ENCODE measurements at places on chromosomes 2 and 18.

DNA sequence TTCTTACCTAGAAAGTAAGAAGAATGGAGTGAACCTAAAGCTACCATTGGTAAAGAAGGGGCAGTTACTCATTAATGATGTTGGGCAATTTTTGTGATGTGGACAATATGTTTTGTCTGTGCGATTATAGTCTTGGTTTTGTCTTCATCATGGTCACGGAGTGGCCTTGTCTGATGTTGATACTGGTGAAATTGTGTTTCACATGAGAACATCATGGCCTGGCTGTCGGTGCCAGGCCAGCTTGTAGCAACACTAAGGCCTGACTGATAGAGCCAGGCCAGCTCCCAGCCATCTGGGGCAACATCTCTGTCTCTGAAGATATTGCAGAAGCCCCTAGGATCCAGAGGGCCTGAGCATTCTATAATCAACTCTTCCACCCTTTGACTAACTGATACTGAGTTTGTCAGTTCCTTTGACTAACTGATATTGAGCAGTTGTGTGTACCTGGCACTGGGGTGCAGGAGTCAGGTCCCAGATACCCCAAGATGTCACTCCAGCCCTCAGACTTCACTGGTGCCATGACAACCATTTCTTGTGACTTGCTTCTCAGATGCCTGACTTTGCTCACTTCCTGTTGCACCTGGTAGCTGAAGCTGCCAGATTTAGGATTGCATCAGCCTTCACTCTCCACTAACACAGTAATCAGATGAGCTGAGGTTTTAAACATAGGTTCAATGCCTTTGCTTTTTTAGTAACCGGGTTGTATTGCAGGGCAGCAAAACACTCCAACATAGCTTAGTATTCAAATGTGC lies 62.5 kb downstream of the RPIA start:
- H3K36me3 ChIP-seq: peaks cover 53% of the 10 kb centered on the region
- DNase-seq: no peak
- no peak overlapping the region for H3K27ac ChIP-seq
- no peaks in the 10 kb centered on the region for H3K27me3 ChIP-seq

DNA sequence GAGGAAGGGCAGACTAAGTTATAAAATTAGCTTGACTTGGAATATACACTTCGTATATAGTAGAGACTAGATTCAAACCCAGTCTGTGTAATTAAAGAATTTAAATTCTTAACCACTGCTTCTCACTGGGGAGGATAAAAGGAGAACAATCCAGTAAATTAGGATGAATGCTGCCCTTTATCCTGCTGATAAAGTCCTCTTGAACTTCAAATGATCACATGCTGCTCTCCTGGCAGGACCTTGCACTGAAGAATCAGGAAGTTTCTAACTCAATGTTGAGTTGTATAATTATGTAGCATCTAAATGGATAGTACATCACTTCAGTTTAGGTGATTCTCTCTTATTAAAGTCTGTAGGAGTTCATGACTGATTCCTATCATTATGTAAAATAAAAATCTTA lies 1179.7 kb downstream of the DSC3 start:
- no peaks in the 10 kb centered on the region for H3K27me3 ChIP-seq
- H3K4me3 ChIP-seq: no peak overlapping the region
- no peak for DNase-seq
- no peak overlapping the region for H3K27ac ChIP-seq
- H3K36me3 ChIP-seq: no peaks in the 10 kb centered on the region

GRCh38 chr2:219169930-219170654 lies at the start of gene SLC23A3:
Gene SLC23A3, minus strand, starts transcription at chr2:219170029. Its CDS starts 45 bp downstream, at chr2:219169984.
- peaks cover 8% of the 10 kb centered on the region for H3K36me3 ChIP-seq
- peaks cover 24% of the 10 kb centered on the region for H3K27me3 ChIP-seq
- H3K4me3 ChIP-seq: no peak within 1 kb of the TSS
- peaks cover 16% of the 10 kb centered on the region for H3K4me1 ChIP-seq

GRCh38 chr2:98540536-98540935 lies 67.8 kb downstream of the COA5 start:
- peaks cover 78% of the 10 kb centered on the region for H3K36me3 ChIP-seq
- no peak overlapping the region for H3K27ac ChIP-seq

GRCh38 chr18:28075501-28075900 lies 101.4 kb downstream of the CDH2 start:
- H3K4me1 ChIP-seq: peaks cover 27% of the 10 kb centered on the region
- DNase-seq: no peak
- no peak overlapping the region for H3K27ac ChIP-seq
- H3K36me3 ChIP-seq: peaks cover 5% of the 10 kb centered on the region

DNA sequence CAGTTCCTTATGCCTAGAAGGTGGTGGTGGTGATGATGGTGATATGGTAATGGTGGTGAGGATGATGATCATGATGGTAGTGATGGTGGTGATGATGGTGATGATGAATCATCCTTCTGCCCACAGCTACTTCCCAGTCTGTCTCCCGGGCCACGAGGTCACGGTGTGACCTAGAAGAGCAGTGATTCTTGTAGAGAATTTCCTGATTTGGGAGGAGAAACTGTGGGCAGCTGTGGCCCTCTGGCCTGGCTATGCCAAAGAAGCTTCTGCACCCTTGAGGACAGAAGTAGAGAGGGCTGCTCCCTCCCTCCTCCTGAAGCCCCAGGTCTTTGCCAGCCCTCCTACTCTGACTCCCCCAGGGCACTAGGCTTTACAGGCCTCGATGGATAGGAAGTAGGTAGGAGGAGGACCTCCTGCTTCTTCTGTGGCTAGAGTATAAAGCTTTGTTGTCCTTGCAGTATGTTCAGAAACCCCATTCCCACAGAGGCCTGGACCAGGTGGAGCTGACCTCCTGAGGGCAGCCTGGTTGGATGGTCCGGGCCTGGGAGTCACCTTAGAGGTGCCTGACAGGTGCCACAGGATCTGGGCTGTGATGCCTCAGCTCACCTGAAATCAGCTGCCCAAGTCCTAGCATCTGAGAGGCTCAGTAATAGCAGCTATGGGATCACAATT lies 57.9 kb upstream of the EPAS1 start:
- no peaks in the 10 kb centered on the region for H3K36me3 ChIP-seq
- no peak for DNase-seq
- no peak overlapping the region for H3K4me3 ChIP-seq
- no peak overlapping the region for H3K27ac ChIP-seq
- peaks cover 7% of the 10 kb centered on the region for H3K4me1 ChIP-seq
- peaks cover 8% of the 10 kb centered on the region for H3K27me3 ChIP-seq

- H3K27ac ChIP-seq: no peak overlapping the region
- no peak for DNase-seq
- peaks cover 10% of the 10 kb centered on the region for H3K27me3 ChIP-seq
- H3K36me3 ChIP-seq: peaks cover 44% of the 10 kb centered on the region
- H3K4me1 ChIP-seq: no peaks in the 10 kb centered on the region
These were observed 34.0 kb upstream of the CDK5R2 start for GRCh38 chr2:218925434-218925833.

GRCh38 chr18:41906528-41907146 lies 48.4 kb upstream of the PIK3C3 start:
- no peaks in the 10 kb centered on the region for H3K36me3 ChIP-seq
- H3K27ac ChIP-seq: no peak overlapping the region
- peaks cover 4% of the 10 kb centered on the region for H3K4me1 ChIP-seq
- peak; percentile 13 for DNase-seq
- H3K27me3 ChIP-seq: no peaks in the 10 kb centered on the region

- peaks cover 54% of the 10 kb centered on the region for H3K4me1 ChIP-seq
- H3K36me3 ChIP-seq: no peaks in the 10 kb centered on the region
- DNase-seq: no peak
- H3K27me3 ChIP-seq: peaks cover 85% of the 10 kb centered on the region
- no peak overlapping the region for H3K27ac ChIP-seq
- no peak overlapping the region for H3K4me3 ChIP-seq
These were observed 97.2 kb upstream of the PKDCC start for GRCh38 chr2:41950666-41950960.

DNA sequence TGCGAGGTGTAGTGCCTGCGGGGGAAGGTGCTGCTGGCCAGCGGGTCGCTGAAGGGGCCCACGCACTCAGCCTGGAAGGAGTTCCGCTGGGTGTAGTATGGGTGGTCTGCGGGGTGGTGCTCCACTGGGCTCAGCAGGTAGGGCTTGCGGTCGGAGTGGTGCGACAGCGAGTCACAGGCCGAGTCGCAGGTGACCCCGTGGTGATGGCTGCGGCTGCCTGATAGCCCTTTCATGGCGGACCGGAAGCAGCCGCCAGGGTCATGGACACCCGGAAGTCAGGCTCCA lies 429.8 kb downstream of the TGIF1 start:
- no peak overlapping the region for H3K4me3 ChIP-seq
- peaks cover 14% of the 10 kb centered on the region for H3K36me3 ChIP-seq
- no peak for DNase-seq

DNA sequence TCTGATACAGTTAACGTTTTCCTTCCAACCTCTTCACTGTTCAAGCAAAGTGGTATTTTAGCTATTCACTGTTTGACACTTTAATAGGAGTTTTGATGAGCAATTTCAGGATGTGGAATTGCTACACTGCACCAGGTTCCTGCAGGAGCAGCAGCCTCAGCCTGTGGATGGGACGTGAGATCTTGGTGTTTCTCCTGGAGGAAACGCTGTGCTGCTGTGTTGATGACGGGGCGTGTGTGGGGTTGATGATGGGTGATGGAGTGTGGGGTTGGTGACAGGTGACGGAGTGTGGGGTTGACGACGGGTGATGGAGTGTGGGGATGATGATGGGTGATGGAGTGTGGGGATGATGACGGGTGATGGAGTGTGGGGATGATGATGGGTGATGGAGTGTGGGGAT lies 98.9 kb downstream of the RTP5 start:
- peaks cover 2% of the 10 kb centered on the region for H3K27me3 ChIP-seq
- peaks cover 19% of the 10 kb centered on the region for H3K4me1 ChIP-seq
- no peak overlapping the region for H3K4me3 ChIP-seq

GRCh38 chr18:72261590-72261989 lies 282.6 kb downstream of the CBLN2 start:
- H3K27ac ChIP-seq: no peak overlapping the region
- peaks cover 3% of the 10 kb centered on the region for H3K27me3 ChIP-seq
- no peak for DNase-seq
- H3K4me1 ChIP-seq: no peaks in the 10 kb centered on the region

DNA sequence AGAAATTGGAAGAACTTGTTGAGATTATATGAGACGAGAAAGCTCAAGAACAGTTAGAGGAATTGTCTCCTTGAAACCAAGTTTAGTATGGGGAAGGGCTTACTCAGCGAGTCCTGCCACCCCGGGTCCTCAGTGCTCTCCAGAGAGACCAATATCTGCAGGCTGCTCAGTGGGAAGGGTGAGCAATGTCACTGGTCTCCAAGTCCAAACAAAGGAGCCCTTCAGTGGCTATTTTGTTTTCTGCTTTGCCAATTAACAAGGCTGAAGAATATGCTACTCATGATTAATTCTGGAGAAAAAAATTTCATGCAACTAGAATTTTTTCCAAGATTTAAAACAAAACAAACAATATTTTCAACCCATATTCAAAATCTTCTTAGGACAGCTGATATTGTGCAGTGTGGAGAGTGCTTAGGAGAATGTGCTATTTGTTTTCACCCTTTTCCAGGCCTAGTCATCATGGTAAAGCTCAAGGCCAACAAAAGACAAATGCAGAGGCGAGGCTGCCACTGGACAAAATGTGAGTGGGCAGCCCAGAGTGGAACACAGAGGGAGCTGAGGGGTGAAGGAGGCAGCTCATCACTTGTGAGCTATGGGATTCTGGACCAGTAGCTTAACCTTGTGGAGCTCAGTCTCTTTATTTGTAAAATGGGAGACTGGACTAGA lies 83.8 kb upstream of the TMEM17 start:
- H3K36me3 ChIP-seq: no peaks in the 10 kb centered on the region
- no peaks in the 10 kb centered on the region for H3K4me1 ChIP-seq
- peaks cover 4% of the 10 kb centered on the region for H3K27me3 ChIP-seq

- no peaks in the 10 kb centered on the region for H3K36me3 ChIP-seq
- peak overlapping the region; percentile 97 for H3K27ac ChIP-seq
- peak; percentile 32 for DNase-seq
- H3K27me3 ChIP-seq: peaks cover 3% of the 10 kb centered on the region
These were observed 249.9 kb upstream of the SIX2 start for GRCh38 chr2:45259138-45259537.

DNA sequence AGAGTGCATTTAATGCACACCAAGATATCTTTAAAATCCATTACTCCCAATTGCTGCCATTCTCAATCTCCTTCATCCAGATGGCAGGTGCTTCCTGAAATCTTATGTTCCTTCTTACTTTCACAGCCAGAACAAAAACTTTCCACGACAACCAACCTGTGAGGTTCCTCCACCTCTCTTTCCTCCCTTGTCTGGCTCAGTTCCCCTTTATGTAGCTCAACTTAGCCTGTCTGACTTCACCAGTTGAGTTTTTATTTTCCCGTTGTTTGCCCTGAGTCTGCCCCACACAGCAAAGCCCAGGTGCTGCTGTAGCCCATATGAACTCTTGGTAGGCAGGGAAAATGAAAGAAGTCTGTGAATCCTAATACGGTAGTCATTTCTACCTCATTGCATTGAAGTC lies 112.5 kb downstream of the MREG start:
- no peak for DNase-seq
- H3K4me3 ChIP-seq: no peak overlapping the region
- H3K4me1 ChIP-seq: peaks cover 30% of the 10 kb centered on the region
- H3K27ac ChIP-seq: no peak overlapping the region
- H3K27me3 ChIP-seq: peaks cover 10% of the 10 kb centered on the region
- no peaks in the 10 kb centered on the region for H3K36me3 ChIP-seq

DNA sequence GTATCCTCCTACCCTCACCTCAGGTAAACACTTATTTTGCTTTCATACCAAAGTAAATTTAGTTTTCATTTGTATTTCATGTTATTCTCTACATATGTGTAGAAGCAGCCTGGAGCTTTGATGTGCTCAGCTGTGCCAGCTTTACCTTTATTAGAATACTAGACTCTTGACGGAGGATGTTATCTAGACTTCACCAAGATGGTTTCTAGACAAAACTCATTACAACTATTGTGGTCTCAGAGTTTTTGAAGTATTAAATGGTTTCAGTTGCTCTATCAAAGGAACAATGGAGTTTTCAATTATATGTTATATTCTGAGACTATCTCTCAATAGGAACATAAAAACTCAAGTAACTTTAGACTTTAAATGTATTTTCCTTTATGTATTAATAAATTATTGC lies 5.0 kb upstream of the IL18RAP start:
- no peak for DNase-seq
- H3K27me3 ChIP-seq: peaks cover 30% of the 10 kb centered on the region
- H3K36me3 ChIP-seq: no peaks in the 10 kb centered on the region
- H3K4me1 ChIP-seq: no peaks in the 10 kb centered on the region
- no peak overlapping the region for H3K27ac ChIP-seq

DNA sequence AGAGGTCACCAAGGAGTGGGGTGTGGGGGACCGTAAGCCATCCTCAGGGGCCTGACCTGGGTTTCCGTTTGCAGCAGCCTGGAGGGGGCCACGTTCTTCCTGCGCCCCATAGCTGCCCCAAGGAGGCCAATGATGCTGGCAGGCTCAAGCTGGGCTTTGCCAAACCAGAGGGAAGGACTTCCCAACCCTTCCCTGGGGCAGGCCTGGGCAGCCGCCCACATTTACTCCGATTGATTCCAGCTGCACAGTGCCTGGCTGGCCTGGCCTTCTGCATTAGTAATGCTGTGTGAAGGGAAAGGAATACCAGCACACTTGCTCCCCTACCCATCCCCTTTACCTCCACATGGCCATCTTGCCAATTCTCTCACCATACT lies 360.6 kb upstream of the SLC14A2 start:
- H3K4me1 ChIP-seq: peaks cover 5% of the 10 kb centered on the region
- H3K4me3 ChIP-seq: no peak overlapping the region
- H3K27me3 ChIP-seq: peaks cover 6% of the 10 kb centered on the region
- H3K27ac ChIP-seq: peak overlapping the region; percentile 75
- DNase-seq: no peak
- no peaks in the 10 kb centered on the region for H3K36me3 ChIP-seq

Measured in nephron progenitor cell (in vitro differentiated cells).